Stimulated activated CD8-positive, alpha-beta memory T cell treated with anti-CD3 and anti-CD28 coated beads, Interleukin-4, amount 100 ng/mL, for 1 hour (primary cell): ENCODE measurements at places on chromosomes 13 and 19.

DNA sequence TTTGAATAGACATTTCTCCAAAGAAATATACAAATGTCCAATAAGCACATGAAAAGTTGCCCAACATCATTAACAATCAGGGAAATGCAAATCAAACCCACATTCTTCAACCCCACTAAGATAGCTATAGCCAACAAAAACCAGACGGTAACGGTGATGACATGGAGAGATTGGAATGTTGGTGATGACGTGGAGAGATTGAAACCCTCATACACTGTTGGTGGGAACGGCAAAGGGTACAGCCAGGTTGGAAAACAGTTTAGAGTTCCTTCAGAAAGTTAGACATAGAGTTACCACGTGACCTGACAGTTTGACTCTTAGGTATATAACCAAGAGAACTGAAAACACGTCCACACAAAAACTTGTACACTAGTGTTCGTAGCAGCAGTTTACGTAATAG lies 48.1 kb downstream of the TNFRSF19 start:
- DNase-seq: no peak

DNA sequence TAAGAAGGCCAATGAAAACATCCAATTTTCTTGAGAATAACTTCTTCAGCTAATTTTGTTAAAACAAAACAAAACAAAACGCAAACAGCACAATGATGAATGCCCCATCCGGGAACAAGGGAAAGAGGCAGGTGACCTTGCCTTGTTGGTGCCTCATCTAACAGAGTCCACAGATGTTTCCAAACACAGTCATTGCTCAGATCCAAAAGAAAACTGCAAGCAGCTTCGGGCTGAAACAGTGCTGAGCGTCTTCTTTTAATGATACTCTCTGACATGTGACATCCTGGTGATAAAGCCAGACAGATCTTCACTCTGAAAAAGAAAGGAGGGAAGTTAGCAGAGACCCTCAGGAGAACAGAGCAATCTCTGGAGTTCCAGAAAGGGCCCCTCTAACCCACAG lies 30.4 kb downstream of the IRS2 start:
- DNase-seq: no peak

DNA sequence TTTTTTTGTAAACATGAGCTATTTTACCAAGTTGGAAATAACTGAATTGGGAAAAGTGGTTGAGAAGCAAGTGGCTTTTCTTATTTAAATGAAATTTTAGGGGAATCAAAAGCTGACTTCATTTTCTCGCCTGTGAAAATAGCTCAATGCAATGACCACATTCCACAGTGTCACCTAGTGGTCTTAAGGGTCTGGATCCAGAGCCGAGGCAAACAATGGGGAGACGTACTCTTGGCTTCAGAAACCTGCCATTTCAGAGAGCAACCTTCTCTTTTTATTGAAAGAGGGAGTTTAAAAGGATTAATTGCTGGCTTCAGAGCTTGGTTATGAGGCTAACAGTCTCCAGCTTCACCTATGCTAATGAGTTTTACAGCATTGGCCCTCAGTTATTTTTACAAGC lies 39.7 kb upstream of the RXFP2 start:
- DNase-seq: no peak

GRCh38 chr13:85529218-85529594 lies 270.0 kb downstream of the SLITRK6 start:
- DNase-seq: no peak

GRCh38 chr13:107275945-107276614 lies 708.1 kb upstream of the ARGLU1 start:
- DNase-seq: no peak
